Activated CD4-positive, alpha-beta memory T cell treated with anti-CD3 and anti-CD28 coated beads, Interleukin-2, amount 10 ng/mL, durations not matched to agents 7 days and 5 days (primary cell): ENCODE measurements at places on chromosomes 13 and 19. TPM values are rescaled to one million over a fixed set of nuclear protein-coding genes. Genes with fewer than 3 reads are reported as not detected.

Gene ZNF763
- total RNA-seq, result 1.4 TPM

Gene FGF14
- not detected for total RNA-seq

Gene PDE4C
- total RNA-seq, result 0.13 TPM

Gene LENG8
- 231 TPM for total RNA-seq

Gene CD177
- not detected for total RNA-seq

Gene OR7E24
- total RNA-seq, result not detected

Gene KIR2DL1
- total RNA-seq, result not detected

Gene AMER2
- not detected for total RNA-seq

Gene PGLYRP2
- total RNA-seq, result 0.10 TPM

Gene CEBPA
- total RNA-seq, result 0.18 TPM

Gene FGF21
- not detected for total RNA-seq

Gene MBD3L3
- total RNA-seq, result not detected

Gene GSX1
- not detected for total RNA-seq

Gene RPL13A
- total RNA-seq, result 2,417 TPM

Gene PLVAP
- not detected for total RNA-seq

Gene FBXO27
- 0.18 TPM for total RNA-seq
